NCI-H1105 treated with DMSO at 0.1 percent for 48 hours (cell line): ENCODE measurements at places on chromosomes 5 and 9.

- DNase-seq: no peak
Measured at GRCh38 chr9:96413302-96414221, 4.6 kb downstream of the ZNF367 start.

- no peak for DNase-seq
Measured at GRCh38 chr9:68802525-68803015, 97.5 kb downstream of the PIP5K1B start.

- no peak for DNase-seq
Measured at GRCh38 chr9:71592400-71592799, 175.9 kb downstream of the CEMIP2 start.

GRCh38 chr5:68673823-68674180 lies 420.0 kb upstream of the SLC30A5 start:
- no peak for DNase-seq

- DNase-seq: no peak
Measured at GRCh38 chr9:133553973-133554713, 19.6 kb downstream of the ADAMTSL2 start.

GRCh38 chr9:96350866-96351265 lies 32.6 kb downstream of the SLC35D2 start:
- no peak for DNase-seq

GRCh38 chr5:67221487-67222242 lies 25.1 kb upstream of the CD180 start:
- no peak for DNase-seq

- DNase-seq: no peak
Measured at GRCh38 chr5:112116371-112116770, 302.7 kb downstream of the EPB41L4A start.

DNA sequence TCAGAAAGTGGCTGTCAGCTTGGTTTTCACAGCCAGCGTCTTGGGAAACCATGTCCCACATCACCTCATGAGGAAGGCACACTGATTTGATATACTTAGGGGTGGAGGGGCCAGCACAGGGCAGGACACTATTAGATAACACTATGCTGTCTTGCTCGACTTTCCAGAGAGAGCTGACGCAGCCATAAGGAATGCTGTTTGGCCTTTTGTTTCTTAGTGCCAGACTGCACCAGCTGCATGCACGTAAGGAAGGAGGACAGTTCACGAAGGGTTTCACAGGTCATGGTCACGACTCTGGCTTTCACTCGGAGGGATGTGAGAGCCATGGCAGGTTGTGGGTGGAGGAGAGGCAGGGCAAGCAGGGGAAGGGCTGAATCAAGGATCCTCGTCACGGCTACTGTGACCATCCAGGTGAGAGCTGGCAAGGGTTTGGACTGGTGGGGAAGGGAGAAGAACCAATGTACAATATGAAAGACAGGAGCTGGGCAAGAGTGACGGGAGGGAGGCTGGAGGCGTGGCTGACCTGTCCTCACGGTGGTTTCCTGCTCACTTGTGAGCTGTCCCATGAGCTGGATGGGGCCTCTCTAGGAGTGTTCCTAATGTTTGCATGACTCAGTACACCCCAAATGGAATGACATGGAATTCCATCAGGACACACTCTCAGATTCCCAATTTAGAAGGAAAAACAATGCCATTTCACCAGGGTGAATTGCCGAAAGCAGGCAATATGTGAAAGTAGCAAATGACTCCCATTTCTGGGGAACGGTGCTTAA lies 61.7 kb downstream of the OTULIN start:
- DNase-seq: no peak

DNA sequence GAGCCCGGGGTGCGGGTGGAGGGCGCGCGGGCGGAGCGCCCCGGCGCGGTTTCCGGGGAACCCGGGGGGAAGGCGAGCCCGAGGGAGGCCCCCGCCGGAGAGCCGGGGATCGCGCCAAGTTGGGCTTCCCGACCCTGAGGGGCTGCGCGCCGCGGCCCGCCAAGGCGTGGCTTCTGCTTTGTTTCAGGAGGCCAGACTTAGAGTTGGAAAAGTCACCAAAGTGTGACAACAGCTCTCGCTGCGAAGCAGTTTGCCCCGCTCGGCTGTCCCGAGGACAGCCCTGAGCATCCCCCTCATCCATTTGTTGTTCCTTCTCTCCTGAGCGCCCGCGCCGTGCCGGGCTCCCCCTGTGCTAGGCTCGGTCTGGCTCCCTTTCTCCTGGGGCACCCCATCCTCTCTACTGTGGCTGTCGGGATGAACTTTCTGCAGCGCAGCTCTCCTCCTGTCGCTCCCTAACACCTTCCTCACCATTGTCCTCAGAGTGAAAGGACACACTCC lies 410 bp downstream of the GLIPR2 start:
- DNase-seq: no peak

- DNase-seq: no peak
Measured at GRCh38 chr5:136034984-136035383, 6.2 kb downstream of the TGFBI start.

- DNase-seq: no peak
Measured at GRCh38 chr5:171598641-171599152, 179.2 kb downstream of the FGF18 start.

DNA sequence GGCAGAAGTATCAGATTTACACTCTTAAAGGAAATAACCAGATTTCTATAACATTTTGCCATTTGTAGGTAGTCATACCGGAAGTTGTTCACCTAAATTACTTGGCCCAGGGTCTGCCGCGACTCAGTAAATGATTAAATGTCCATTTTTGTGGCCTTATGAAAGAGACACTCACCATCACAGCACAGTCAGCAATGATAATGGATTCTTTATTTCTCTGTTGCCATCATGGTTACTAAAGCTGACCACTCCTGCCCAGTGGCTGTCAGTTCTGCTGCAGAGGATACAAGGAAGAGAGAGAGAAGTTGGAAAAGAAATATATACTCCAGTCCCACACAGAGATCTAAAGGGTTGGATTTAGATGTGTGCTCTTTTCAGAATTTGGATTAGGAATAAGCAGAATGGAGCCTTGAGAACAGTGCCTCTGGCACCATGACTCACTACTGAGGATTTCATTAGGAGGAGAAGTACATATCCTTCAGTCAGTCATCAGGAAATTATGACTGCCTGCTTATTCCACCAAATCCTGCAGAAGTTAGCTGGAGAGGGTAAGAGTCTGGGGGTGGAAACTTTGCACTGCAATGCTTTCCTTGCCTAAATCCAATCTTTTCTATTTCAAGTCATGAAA lies 72.8 kb upstream of the EFNA5 start:
- DNase-seq: no peak

DNA sequence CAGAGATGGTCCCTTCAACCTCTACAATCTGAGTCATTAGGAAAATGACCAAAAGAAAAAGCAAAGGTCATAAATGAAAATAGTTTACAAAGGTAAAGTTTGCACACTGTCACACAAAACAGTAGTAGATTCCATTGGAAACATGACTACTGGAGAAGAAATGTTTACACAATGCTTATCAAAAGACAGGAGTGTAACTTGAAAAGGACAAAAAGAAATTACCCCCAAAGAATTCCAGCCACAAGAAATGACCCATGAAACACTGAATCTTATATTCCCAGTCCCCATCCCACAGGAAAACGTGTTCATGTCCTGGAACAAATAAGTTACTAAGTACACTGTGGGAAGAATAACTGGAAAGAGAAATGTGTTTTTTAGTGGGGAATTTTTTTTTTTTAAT lies 385.1 kb downstream of the SEMA5A start:
- no peak for DNase-seq
